Type B pancreatic cell (in vitro differentiated cells): ENCODE measurements at places on chromosomes 7 and 10.

DNA sequence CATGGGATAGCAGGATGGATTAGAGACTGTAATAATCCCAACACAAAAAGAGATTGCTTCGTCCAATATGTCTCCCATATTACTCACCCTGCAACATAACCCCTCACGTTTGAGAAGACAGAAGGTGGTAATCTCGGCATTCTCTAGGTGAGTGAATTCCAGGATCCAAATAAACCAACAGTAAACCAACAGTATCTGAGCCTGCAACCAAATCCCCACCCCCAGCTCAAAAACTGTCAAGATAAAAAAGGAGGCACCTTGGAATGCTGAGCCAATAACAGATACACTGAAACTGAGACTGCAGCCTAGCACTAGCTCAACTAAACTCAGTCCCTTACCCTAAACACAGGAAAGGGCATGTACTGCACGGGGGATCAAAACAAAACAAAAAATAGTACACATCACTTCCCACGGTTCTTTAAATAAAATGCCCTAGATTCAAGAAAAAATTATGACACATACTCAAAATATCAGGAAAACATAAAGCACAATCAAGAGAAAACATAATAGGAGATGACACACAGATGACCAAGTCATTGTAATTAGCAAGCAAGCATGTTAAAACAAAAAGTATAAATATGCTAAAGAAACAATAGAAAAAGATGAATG, 28.0 kb downstream of the IPMK start:
- DNase-seq = no peak
- peaks cover 28% of the 10 kb centered on the region for H3K36me3 ChIP-seq
- no peak overlapping the region for H3K27ac ChIP-seq
- H3K27me3 ChIP-seq = no peaks in the 10 kb centered on the region
- peaks cover 9% of the 10 kb centered on the region for H3K4me1 ChIP-seq
- H3K4me3 ChIP-seq = no peak overlapping the region

- H3K27ac ChIP-seq = peak overlapping the region; percentile 56
- peaks cover 30% of the 10 kb centered on the region for H3K4me1 ChIP-seq
- DNase-seq = no peak
- H3K4me3 ChIP-seq = peak overlapping the region; percentile 31
Measured at GRCh38 chr7:100093054-100093453, 4.3 kb downstream of the COPS6 start.

DNA sequence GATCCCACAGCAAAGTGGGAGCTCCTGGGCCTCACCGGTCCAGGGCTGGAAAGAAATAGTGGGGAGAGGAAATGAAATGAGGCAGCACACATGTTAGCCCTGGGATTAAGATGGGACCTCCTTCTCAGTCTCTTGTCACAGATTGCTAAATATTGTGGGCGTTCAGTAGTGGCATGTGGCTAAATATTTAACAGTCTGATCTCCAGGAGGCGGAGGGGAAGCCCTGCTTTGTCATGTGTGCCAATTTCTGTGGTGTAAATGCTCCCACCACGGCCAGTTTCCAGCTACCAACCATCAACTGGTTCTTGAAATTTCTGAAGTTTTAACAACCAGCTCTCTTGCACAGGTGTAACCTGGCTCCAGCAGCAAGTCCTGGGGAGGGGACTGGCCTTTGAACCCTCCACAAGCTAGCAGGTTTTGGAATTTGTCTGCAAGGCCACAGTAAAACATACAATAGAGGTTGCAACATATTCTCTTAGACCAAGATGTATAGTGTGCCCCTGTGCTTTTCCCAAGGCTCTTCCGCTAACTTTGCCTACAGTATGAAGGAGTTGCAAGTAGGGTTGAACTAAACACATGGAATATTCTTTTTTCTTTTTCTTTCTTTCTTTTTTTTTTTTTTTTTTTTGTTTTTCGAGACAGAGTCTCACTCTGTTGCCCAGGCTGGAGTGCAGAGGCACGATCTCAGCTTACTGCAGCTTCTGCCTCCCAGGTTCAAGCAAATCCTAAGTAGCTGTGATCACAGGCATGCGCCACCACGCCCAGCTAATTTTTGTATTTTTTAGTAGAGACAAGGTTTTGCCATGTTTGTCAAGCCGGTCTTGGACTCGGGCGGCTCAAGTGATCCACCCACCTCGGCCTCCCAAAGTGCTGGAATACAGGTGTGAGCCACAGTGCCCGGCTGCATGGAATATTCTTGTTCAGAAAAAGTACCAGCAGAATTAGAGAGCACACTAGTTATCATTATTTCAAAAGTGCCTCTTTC, 103.1 kb upstream of the PCBD1 start:
- H3K27me3 ChIP-seq = peaks cover 7% of the 10 kb centered on the region
- H3K27ac ChIP-seq = no peak overlapping the region
- DNase-seq = no peak
- H3K4me1 ChIP-seq = peaks cover 19% of the 10 kb centered on the region

DNA sequence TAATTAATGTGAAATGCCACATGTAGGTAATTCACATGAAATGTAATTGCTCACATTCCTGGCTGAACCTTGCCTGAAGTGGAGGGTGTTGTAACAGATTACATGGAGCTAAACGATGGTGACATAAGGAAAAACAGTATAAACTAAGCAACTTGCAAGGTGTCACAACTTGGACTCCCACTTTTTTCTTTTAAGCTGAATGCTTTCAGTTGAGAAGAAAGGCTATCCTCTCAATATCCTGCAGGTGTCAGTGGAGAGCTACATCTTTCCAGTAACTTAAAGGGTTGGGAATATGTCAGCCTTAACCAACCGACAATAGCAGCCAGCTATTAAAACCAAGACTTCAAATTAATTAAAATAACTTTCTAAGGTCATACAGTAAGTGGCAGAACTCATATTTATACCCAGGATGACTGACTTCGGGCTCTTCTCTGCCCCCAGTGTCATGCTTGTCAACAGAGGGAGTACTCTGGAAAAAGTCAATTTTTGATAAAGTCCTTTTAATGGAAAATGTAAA, 33.7 kb downstream of the NRBF2 start:
- no peak overlapping the region for H3K4me3 ChIP-seq
- H3K4me1 ChIP-seq = peaks cover 11% of the 10 kb centered on the region
- H3K36me3 ChIP-seq = peaks cover 13% of the 10 kb centered on the region
- no peak for DNase-seq

DNA sequence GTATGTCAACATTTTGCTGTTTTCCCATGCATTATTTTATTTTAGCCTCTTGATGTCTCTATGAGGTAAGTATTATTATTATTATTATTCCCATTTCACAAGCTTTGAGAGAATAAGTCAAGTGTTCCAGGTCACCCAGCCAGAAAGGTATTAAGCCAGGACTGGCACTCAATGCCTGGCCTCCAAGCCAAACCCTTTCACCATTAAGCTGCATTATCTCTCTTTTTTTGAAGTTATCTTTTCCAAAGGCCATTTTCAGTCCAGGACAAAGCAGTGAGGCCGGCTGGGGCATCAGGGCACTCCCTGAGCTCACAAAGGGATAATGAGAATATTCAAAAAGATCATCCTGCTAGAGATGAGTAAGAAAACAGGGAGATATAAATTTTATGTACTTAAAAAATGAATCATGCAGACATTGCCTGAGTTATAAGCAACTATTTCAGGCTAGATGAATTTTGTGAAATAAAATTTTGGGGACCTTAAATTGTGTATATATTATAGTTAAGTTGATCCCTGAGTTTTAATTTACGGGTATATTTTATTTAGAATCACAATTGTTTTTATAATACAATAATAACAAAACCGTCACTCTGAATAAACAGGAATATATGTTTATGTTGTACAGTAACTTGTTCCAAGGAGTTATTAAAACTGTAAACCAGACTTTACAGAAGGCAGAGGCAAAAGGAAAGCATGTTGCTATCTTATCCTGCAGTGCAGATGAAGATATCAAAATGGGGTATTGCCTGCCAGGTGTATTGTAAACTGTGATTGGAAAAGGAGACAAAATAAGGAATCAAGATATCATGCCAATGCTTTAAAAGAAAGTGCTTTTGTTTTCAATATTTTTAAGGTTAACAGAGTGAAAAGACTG, 51.3 kb upstream of the CAV2 start:
- no peak overlapping the region for H3K27ac ChIP-seq
- H3K4me1 ChIP-seq = no peaks in the 10 kb centered on the region
- no peak for DNase-seq
- H3K27me3 ChIP-seq = no peaks in the 10 kb centered on the region
- H3K36me3 ChIP-seq = no peaks in the 10 kb centered on the region
- H3K4me3 ChIP-seq = no peak overlapping the region

DNA sequence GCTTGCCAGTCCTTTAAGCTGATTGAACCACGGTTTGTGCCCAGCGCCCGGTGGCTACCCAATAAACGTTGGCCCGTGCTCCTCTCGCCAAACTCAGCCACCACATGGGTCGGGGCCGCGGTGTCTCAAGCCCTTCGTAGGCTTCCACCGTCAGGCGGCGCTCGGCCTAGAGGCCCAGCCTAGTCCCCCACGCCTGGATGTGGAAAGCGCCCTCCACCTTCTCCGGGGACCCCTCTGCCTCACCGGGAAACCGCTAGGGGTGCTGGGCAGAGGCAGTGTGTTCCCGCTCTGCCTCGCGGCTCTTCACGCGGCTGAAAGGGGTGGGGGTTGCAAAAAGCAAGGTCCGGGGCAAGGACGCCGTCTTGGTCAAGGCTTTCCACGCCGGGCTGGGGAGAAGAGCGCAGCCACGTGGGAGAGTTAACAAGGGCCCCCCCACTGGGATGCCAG, 29.8 kb downstream of the LEP start:
- peaks cover 16% of the 10 kb centered on the region for H3K4me1 ChIP-seq
- H3K4me3 ChIP-seq = no peak overlapping the region

- H3K4me3 ChIP-seq = no peak overlapping the region
- DNase-seq = no peak
- peaks cover 8% of the 10 kb centered on the region for H3K27me3 ChIP-seq
- H3K36me3 ChIP-seq = no peaks in the 10 kb centered on the region
- no peak overlapping the region for H3K27ac ChIP-seq
Measured at GRCh38 chr10:45308707-45309106, 6.7 kb downstream of the OR13A1 start.

DNA sequence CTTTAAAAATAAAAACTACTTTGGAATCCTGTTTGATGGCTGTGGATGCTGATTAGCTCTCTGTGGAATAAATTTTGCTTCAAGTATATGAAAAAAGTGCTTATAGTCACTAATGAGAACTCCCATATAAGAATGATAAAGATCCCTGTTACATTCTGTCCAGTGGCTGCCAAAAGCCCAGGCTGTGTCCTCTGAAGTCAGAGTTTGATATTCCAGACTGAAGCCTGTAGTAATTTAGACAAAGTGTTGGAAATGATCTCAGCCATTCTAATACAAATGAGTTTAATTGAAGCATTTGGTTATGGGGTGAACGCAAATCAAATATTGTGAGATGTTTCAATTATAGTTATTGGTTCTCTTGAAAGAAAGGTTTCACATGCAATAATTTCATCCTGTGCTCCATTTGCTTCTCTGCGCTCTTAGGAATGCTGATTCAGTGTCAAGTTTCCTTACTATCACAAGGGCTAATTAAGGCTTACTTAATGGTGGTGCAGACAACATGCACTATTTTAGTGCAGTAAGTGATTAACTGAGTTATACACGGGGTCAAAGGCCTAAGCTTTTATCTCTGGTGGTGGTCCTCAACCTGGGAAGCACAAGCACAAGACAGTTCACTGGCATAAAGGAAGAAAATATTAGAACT, 867.6 kb downstream of the SORCS1 start:
- no peaks in the 10 kb centered on the region for H3K27me3 ChIP-seq
- H3K36me3 ChIP-seq = no peaks in the 10 kb centered on the region
- H3K4me3 ChIP-seq = no peak overlapping the region
- H3K4me1 ChIP-seq = peaks cover 20% of the 10 kb centered on the region

DNA sequence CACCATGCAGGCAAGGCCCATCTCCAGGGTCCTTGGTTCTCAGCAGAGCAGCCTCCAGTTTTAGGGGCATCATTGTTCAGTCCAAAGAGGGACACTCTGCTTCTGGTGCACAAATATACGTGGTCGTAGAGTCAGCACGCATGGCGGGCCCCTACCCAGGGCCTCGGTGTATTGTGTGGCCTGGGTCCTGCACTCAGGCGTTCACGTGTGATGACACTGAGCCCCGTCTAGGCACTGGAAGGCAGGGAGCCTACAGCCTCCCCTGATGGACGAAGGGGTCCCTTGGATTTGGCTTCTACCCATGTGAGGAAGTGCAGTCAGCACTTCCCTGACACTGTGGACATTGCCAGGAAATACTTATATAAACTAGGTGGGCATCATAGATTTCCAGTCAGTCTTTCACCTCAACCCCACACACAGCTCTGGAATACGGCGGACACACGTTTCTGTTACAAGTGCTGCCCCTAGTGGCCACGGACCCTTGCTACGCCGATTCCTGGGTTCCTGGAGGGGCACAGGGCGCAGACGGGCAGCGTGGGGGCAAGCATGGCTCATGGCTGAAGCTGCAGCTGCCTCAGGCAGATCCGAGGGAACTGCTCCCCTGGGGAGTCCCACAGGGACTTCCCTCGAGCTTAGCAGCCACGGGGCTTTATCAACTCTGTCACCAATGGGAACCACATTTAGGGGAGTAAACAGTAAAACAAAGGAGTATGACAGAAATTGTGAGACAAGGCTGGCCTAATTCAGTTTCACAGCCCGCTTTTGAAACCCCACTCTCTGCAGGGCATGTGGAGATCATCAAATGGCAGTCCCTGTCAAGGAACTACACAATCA, 25.4 kb downstream of the AIFM2 start:
- H3K4me3 ChIP-seq = no peak overlapping the region
- no peaks in the 10 kb centered on the region for H3K27me3 ChIP-seq
- H3K36me3 ChIP-seq = peaks cover 34% of the 10 kb centered on the region
- no peak overlapping the region for H3K27ac ChIP-seq

DNA sequence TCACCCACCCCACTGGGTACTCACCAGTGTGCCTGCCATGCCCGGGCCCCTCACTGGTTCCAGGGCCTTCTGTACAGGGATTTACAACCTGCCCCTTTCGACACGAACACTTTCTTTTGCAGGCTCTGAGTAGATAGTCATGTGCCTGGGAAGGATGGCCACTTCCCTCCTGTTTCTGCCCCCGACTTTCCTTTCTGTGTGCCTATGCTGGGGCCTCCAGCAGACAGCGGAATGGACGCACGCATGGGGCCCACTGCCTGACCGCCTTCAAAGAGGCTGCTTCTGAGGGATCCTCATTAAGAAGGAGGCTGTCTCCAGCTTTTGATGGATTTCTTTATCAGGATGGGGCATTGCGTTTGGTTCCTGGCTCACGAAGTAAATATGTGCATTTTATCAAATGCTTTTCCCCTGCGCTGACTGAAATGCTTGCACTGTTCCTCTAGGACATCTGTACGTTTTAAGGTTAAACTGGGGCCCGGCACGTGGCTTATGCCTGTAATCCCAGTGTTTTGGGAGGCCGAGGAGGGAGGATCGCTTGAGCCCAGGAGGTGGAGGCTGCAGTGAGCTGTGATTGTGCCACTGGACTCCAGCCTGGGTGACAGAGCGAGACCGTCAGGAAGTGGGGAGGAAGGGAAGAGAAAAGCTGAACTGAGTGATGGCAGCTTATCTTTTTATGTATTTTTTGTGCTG, 29.4 kb upstream of the NKX6-2 start:
- peaks cover 37% of the 10 kb centered on the region for H3K27me3 ChIP-seq
- H3K4me1 ChIP-seq = peaks cover 5% of the 10 kb centered on the region
- peak; percentile 61 for DNase-seq
- no peaks in the 10 kb centered on the region for H3K36me3 ChIP-seq
- H3K4me3 ChIP-seq = no peak overlapping the region
- H3K27ac ChIP-seq = no peak overlapping the region
